NB4 (cell line): ENCODE measurements at places on chromosomes 5 and 9.
A peak's percentile ranks its signal among the peaks of the same experiment; 100 is the strongest.

DNA sequence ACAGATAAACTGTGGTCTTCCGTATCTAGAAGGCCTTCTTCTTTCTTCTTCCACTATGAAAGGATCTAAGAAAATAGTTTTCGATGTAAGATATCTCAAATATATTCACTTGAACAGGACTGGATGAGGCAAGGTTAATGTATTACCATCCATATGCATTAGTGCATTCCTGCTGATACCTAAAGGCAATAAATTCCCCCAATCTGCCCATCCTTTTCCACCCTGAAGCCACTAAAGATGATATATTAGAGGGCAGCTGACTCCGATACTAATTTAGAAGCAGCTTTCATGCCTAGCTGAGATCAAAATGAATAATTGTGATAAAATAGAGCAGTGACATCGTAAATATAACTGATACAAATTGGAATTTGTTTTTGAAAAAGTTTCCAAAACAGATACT lies 63.3 kb downstream of the DEPDC1B start:
- DNase-seq = no peak

DNA sequence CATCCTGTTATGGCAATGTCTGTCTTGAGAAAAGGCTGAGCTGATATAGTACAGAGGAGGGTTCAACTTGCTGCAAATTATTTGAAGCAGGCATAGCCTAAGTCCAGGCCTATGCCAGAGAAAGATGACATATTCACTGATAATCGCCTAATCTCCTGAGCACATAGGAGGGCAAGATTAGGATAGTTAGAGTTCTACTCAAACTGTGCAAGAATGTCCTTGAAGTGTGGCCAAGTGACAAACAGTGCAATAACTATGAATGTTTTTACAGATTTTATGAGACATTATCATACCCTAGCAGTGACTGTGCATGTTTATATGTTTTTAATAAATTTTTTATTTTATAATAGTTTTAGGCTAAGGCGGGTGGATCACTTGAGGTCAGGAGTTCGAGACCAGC lies 96.2 kb downstream of the TSSK1B start:
- DNase-seq = no peak

GRCh38 chr9:91949946-91950664 lies at the start of gene ROR2:
ROR2 (minus strand) TSS chr9:91950228.
- peak; percentile 88 for DNase-seq

DNA sequence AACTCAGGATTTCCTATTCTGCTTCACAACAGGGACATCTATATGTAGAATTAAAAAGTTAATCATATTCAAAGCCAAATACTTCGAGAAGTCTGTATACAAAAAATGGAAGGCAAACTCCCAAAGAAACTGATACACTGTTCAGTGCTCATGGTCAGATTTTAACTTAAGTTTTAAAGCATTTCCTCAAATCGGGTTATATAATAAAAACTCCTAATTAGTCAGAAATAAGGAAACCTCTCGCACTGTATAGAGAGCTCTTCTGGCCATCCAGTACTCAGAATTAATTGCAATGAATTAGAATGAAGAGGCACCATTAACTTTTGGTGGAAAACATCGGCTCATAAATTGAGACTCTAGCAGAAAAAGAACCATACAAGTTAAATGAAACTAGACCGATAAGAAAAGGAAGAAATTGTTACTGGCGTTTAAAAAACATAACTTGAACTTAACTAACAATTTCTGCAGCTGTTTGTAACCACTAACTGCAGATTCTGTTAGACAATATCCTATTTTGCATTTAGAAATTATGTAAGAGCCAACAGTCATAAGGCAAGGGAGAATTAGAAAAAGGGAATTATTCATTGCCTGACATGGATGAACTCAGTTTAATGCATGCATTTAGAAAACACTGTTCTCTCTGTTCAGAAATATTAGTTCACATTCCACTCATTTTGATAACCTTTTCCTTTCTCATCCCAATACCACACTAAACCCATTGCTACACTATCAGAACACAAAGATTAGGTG lies 96.6 kb downstream of the FNBP1 start:
- DNase-seq = peak; percentile 56

DNA sequence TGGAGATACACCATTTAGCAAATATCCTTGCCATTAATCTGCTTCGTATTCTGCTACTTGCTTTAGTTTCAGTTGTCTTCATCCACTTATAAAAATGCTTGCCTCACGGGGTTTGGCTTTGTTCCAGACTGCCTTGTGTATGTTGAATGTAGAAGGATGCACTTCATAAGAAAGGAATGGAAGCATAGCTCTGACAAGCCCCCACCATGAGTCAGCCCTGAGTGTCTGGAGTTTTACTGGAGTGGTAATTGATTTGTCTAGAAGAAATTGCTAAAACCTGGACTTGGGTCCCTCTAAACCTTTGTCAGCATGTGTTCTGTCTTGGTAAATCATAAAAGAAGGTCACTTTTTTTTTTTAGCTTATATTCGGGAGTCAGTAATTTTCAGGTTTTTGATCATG lies 4.6 kb downstream of the TEX48 start:
- peak; percentile 89 for DNase-seq

DNA sequence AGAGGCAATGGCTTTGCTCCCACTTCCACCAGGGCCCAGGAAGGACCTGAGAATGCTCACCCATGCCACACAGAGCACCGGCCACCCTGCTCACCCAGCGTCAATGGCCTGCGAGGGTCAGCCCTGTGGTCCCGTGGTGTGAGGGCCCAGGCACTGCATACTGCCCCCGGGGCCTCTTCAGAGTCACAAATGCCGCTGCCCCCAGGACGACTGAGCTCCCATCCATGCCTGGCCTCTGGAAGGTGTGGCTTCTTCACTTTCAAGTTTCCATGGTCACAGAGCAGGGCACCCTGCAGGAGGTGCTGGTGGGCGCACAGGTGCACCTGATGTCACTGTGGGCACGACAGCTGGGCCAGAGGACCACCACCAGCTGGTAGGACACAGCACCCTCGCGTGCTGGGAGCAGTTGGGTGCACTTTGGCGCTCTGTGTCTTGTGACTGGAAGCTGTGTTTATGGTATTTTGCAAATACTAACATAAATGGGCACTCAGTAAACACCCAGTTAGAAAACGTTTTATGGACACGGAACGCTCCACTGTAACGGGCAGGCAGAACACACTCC lies 12.5 kb upstream of the ZDHHC11 start:
- no peak for DNase-seq

DNA sequence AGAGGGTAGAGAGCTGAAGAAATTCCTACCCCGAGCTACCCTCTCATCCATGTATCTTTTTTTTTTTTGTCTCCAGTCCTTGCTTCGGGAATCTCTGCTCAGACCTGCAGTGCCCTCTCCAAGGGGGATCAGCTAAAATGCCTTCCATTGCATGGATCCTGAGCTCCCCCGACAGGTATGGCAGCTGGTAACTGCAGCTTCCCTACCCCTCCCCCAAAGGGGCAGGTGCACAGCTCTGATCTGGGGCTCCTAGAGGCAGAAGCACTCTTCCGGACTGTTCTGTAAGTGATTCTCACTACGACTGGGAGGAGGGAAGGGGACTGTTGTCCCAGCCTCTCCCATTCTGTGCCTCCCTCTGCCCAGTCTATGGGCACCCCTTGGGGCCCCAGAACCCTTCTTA lies 169.6 kb downstream of the MELK start:
- DNase-seq = no peak

DNA sequence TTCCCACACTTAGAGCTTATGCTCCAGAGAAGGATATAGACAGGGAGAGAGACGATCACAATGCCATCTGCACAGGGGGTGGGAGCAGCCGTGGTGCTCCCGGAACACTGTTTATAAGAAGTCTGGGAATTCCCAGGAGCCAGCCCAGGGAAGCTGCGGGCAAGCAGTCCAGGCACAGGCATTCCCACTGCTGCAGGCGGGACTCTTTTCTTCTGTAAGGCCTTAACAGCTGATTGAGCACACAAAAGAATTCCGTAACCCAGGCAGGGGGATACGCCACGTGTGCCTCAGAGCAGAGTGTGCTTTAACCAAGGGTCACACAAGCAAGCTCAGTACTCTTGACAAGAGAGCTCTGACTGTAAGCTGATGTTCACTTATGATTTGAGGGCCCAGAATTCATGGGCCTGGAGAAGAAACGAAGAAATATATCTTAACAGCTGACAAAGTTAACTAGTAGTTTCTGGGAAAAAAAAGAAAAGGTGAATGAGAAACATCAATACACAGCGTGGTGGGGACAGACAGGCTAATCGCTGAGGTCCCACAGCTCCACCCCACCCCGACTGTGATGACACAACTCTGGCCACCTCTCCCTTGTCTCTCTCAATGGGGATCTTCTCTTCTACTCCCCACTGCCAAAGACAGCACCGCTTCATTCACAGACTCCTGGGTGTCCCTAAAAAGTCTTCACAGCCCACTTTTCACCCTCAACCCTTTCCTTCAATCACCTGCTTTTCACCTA lies 85.9 kb upstream of the SIMC1 start:
- no peak for DNase-seq

- no peak for DNase-seq
These were observed 45.2 kb upstream of the NEK6 start for GRCh38 chr9:124212381-124213050.

GRCh38 chr5:65327582-65327981 lies 154.1 kb downstream of the ADAMTS6 start:
- DNase-seq = no peak

DNA sequence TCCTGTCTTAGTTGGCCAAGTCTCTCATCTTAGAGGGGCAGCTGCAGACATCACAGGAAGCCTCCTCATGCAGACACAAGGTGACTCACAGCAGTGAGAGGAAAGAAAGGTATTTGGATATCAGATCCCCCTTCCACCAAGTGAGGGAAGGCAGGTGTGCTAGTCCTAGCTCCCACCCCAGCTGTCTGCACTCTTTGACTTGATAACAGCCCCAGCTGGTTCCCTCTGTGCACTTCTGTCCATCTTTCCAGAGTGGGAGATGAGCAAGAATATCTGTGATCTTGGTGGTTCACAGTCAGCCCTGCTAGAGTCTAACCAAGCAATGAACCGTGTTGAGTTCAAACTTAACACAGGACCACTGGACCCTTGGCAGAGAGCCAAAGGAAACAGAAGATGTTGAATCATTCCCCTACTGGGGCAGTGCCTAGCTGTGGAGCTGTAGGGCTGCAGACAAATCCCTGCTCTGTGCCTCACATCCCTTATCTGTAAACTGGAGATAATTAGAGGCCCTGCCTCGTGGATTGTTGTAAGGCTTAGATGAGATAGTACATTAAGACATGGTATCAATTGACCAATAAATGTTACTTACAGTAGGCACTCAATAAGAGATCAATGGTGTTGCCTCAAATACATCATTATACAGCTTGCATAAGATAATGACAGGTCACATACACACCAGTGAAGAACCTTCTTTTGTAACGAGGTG lies 39.1 kb downstream of the SH3RF2 start:
- peak; percentile 19 for DNase-seq

DNA sequence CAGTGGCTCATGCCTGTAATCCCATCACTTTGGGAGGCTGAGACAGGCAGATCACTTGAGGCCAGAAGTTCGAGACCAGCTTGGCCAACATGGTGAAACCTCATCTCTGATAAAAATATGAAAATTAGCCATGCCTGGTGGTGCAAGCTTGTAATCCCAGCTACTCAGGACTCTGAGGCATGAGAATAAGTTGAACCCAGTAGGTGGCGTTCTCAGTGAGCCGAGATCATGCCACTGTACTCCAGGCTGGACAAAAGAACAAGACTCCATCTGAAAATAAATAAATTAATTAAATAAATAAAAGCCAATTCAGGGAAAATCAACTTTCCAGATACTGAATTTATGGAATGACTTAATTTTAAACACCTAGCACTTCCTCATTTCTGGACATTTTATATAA lies 1722.1 kb downstream of the MAT2B start:
- DNase-seq = no peak

DNA sequence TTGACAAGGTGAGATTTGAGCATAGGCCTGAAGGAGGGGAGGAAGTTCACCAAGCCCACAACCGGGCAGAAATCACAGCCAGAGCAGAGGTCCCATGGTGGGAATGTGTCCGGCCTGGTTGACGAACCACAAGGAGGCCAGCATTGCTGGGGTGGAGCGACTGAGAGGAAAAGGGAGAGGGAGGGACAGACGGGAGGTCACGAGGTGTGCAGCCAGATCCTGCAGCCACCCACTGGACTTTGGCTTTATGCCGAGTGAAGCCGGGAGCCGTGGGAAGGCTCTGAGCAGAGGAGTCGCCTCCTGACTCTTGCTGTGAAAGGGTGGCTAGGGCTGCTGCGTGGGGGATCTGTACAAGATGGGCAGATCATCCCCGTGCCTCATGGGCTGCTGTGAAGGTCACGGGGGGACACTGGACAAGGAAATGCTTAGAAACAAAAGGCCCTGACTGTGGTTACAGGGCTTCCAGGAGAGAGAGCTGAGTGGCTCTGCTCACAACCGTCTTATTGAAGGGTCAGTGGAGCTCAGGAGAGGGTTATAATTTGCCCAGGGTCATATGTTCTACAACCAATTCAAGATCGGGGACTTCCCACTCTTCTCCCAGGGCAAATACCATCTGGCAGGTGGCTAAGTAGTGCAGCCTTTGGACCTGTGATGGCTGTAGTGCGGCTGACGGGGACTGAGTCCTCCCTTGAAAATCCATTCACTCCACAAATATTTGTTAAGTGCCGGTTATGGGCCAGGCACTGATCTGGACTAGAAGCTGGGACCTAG lies 15.6 kb upstream of the CD74 start:
- no peak for DNase-seq
